ENCODE measurements at places on chromosomes 1 and 21. TPM values are rescaled to one million over a fixed set of nuclear protein-coding genes. Genes with fewer than 3 reads are reported as not detected.
A peak's percentile ranks its signal among the peaks of the same experiment; 100 is the strongest.

DNA sequence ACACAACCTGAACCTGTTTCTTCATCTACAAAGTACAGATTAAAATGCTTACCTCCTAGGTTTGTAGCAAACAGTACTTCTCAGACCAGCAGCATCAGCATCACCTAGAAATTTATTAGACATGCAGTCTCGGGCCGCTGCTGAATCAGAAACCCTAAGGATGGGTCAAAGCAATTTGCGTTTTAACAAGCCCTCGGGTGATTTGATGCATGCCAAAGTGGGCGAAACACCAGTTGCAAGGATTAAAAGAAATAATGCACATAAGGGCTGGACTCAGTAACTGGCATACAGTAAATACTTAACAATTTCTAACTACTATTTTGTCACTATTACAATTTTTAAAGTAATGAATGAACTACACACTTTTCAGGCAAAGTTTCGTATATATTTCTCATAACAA is 47.5 kb downstream of the SH3GLB1 start:
- no peak for DNase-seq

- no peak for DNase-seq
Measured at GRCh38 chr1:7572654-7573152, 198.4 kb upstream of the VAMP3 start.

DNA sequence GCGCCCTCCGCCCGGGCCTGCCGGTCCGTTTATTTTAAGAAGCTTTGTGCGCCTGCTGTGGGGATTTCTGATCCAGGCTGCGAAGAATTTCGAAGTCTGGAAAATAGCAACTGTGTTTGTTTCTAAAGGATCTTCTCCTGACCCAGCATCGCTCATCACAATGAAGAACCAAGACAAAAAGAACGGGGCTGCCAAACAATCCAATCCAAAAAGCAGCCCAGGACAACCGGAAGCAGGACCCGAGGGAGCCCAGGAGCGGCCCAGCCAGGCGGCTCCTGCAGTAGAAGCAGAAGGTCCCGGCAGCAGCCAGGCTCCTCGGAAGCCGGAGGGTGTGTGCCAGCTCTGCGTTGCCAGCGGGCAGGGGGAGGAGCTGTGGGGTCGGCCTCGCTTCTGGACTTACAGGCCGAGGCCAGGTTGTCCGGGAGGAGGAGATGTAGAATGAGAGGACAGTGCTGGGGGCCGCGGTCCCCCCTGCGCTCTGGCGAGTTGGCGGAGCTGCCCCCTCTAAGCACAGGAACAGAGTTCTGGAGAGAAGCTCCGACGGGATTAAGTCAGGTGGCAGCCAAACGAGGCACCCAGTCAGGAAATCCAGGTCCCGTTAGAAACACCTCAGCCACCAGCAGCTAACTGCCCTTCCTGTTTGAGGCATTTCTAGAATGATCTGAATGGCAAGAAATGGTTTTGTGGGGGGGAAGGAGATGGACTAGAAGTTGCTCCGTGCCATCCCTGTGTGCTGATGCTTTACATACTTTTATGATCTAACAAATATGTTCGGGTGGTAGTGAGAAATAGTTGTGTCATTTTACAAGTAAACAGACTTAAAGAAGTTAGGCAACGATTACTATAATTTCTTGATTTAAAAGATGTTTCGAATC is 948 bp downstream of the TXLNA start:
- peak; percentile 52 for DNase-seq

DNA sequence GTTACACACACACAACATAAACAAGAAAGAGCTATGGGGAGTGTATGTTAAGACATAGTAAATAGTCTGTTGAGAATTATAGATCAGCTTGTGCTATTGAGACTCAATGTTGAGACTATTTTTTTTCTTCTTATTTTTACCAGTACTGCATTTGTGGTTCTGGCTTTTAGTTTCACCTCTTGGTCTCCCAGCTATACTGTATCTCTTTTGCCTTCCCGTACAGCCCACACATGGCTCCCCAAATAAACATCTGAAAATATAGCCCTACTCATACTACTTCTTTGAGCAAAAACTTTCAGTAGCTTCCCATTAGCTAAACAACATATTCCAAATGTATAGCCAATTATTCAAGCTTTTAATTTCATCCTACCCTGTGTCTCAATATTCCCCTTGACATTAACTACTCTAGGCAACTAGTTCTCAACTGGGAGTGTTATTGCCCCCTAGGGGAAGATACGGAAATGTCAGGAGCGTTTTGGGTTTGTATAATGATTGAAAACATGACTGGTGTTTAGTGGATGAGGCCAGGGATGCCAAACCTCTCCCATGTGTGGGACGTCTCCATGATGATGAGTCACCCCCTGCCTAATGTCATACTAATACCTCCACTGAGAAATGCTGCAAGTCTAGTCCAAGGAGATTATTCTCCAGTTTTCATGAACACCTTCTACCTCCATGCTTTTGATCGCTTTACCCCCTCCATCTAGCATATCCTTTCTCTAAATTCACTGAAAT is 6.8 kb downstream of the RPE65 start:
- DNase-seq: peak; percentile 32

DNA sequence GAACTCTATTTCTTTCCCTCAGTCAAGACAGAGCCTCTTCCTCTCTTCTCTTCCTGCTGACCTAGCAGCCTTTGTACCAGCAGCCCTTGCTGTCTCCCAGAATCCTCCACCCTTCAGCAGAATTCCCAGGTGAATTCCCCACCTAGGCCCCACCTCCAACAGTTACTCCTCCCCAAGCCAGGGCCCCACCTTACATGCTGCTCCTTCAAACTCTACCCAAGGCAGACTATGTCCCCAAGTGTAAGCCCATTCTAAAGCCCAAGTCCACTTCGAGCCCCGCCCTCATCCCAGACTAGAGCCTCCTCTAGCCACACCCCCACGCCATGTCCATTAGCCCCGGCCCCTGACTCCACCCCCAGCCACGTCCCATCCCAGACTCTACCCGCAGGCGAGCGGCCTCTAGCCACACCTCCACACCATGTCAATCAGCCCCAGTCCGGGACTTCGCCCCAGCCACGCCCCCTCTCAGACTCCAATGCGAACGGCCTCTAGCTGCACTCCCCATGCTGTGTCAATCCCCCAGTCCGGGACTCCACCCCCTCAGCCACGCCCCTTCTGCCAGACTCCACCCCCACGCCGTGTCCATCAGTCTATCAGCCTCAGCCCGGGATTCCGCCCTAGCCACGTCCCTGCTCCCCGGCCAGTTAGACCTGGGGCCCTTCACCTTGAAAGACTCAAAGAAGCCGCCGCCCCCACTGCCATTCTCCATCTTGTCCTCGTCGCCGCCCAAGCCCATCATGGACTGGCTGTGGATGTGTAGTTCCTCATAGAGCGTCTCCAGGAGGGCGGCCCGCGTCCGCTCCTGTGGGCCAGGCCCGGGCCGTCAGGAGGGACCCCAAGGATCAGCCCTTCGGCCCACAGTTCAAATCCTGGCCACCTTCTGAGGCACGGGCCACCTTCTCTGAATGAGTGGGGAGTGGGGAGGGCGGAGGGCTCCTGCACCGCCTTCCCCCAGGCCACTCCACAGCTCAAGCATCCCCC is 61.3 kb downstream of the RAP1GAP start:
- DNase-seq: peak; percentile 78

DNA sequence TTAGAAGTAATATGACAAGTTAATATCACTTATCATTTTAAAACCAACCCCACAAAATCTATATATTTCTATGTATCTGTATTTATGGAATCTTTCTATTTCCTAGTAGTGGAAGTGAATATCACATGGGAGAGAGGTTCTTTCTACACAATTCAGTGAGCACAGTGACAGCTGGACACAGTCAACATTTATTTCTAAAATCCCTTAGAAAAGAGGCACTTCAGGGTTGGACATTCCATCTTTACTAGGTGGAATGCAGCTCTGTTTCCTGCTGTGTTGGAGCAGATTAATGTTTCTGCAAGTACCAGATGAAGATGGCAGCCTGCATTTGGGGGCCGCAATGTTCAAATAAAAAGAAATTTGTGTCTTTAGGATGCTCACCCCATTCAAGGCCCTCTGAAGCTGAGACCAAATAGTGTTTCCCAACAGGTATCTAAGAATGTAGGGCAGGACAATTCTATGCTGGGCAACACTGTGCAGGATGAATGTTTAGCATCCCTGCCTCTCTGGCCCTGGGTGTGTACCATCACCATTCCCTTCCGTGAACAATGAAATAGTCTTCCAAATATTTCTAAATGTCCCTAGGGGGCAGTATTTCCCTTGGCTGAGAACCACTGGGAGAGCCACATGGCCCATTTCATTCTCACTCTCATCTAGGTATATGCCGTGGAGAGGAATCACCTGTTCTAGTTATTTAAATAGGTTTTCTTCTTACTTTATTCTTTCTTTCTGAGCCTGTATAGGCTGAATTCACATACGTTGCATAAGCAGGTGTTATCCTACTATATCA is 394.8 kb downstream of the PRDM2 start:
- DNase-seq: peak; percentile 71

GRCh38 chr1:84632673-84633434 is 57.4 kb downstream of the SSX2IP start:
- no peak for DNase-seq

DNA sequence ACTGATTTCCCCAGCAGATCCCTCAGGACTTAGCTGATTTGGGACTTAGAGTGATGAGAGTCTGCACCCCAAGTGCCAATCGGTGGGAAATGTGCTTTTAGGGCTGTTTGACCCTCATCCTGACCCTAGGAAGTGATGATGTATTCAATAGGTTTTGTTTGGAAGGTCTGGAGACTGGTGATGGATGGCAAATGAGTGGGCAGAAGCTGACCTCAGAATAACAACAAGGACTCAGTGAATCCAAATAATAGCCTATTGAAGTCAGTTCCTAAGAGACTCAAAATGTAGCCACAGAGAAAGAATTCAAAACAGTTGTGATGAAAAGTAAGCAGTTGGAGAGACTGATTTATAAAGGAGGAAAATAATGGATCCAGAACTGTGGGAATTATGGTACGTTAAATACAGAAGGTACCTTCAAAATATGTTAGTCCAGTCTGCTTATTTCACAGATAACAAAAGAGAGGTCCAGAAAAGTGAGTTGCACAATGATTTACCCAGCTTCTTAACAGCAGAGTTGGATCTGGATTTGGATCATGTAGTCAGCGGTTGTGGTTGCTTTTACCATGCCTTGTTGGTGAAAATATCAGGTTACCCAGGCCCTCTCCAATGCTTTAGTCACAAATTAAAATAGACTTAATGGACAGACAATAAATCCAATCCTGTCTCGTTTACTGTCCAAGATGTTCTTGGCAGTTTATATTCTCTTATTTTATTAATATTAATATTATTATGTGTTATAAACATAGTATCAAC is 123.0 kb upstream of the PTBP2 start:
- no peak for DNase-seq

DNA sequence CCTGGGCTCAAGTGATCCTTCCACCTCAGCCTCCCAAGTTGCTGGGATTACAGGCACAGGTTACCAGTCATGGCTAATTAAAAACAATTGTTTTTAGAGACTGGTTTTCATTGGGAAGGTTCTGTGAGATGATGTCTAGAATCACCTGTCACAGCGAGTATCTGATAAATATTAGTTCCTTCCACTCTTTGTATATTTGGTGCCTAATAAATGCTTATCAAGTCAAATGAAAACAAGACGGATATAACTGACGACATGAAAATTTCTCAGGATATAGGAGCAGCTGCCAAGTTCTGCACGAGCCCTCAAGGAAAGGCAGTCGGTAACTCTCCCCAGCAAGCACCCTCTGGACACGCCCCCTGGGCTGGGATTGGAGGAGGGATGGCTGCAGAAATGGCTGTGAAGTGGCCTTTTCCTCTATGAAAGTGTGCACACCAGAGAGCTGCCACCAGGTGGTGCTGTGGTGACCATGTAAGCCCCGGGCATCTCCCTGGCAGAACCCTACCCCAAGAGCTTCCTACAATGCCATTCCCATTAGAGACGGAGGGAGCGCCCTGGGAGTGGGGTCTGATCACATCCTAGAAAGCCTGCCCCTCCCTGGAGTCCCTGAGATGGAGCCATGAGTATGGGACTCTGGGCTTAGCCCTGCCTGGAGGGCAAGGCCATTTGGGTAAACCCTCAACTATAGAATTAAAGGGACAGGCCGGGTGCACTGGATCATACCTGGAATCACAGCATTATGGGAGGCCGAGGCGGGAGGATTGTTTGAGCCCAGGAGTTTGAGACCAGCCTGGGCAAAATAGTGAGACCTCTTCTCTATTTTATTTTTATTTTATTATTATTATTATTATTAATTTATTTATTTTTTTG is 50.9 kb downstream of the HTR6 start:
- peak; percentile 88 for DNase-seq

- DNase-seq: peak; percentile 29
Measured at GRCh38 chr1:39230261-39231190, 26.0 kb downstream of the MACF1 start.

DNA sequence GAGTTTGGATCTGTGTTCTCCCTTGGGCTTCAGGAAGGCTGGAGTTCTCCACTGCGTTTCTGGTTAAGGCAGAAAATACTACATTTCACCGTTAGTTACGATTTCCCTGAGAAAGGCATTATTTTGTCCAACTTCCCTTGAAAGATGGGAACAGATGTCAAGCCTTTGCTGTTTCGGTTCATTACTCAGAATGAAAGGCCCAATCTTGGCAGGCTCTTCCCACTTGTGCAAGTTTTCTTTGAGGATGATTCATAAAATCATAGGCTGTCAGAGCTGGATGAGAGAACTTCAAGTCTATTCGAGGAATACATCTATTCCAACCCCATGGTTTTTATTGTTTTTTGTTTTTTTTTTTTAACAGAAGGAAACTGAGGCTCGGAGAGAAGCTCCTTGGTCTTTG is 205.2 kb downstream of the GRIK3 start:
- DNase-seq: no peak

DNA sequence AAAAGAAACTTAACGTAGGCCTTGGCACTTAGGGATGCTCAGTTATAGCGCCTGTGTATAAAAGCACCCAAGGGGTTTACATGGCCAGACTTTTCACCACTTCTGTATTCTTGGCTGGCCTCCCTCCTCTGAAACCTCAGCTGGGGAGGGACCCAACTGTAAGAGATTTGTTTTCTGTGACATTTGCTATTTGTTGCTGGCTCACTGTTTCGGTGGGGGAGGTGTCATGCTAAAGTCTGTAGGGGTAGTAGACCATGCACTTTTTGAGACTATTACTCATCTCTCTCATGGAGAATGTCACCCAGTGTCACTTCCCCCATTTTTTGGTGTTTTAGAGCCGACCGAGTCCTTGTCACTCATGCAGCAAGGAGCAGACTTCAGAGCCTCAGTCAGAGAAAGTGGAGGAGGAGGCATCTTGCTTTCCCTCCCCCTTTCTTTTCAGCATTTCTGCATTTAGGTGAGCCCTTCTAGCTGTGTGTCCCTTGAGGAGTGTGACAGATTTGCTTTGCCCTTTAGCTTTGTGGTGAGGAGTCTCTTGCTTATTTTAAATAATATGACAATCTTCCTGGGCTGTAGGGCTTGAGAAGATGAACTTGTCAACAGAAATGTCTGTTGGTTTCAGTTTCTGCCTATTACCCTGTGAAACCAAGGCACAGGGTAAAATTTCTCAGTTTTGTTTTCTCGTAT is 160.1 kb downstream of the FASLG start:
- peak; percentile 91 for DNase-seq

The FAM72B gene
- 74.1 TPM for total RNA-seq

The ADORA3 gene
- not detected for total RNA-seq

The C1QB gene
- total RNA-seq: not detected

The SHISAL2A gene
- total RNA-seq: 0.27 TPM

The HCRTR1 gene
- total RNA-seq: not detected

The NPHS2 gene
- not detected for total RNA-seq

The SYCP1 gene
- total RNA-seq: not detected

Measured in OCI-LY7 (cell line).